ENCODE measurements at places on chromosomes 3 and 15.

DNA sequence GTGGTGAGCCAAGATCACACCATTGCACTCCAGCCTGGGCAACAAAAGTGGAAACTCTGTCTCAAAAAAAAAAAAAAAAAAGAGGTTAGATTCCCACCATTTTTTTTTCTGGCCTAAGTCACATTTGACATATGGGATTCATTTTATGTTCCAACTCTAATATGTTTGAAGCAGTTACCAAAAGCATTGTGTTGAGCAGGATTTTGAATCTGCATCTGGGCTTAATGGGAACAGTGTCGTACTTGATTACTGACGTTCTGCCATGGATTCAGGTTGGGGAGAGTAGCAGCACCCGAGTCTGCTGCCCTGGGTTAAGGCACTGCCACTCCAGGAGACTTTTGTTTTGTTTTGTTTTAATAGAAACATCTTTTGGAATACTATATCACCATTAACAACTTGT is 348.7 kb upstream of the TBL1XR1 start:
- DNase-seq: no peak

DNA sequence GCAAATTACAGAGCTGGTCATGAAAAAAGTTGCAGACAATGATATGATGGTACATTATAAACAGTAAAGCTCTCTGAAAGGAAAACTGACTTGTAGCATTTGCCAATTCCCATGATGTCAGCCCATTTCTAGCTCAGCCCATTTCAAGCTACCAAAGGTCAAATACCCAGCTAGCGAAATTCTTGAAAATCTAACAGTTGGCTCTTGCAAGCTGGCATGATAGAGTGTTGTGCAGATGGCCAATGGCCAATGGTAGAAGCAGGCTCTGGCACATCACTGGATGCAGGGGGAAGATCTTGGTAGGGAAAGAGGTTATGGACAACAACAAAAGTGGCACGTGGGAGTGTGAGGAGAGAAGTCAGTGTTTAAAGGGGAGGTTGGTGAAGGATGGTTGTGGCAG is 36.7 kb downstream of the RASGRF1 start:
- DNase-seq: no peak

GRCh38 chr3:112875561-112875960 is 28.9 kb upstream of the CD200R1L start:
- DNase-seq: no peak

DNA sequence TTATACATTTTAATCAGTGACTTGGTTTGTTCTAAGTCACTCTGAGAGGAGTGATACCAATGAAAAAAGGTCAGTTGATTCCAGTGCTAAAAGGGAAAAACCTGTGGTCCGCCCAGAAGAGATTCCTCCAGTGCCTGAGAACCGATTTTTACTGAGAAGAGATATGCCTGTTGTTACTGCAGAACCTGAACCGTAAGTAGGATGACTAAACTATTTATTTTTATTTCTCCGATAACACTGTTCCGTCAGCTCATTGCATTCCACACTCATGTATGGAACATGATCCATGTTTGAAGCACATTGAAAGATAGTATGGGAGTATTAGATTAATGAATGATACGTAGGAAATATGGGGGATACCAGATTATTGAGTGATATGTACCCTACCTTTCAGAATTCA is 20.0 kb upstream of the ZBTB47 start:
- DNase-seq: no peak

DNA sequence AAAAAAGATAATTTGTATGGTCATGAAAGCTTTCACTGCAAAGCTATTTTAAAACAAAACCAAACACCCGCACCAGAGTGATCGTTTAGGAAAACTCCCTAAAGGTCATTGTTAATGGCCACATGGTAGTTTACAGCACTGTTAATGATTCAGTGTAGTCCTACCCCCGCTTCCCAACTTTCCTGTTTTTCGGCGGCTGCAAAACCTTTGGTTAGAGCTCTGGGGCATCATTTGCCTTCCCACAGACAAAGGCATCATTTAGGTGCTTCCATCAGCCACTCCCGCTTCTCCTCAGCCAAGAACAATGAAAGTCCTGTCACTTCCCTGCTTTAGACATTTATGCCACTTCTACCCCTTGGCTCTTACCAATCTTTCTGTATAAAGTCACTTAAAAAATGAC is 10.6 kb downstream of the MELTF start:
- no peak for DNase-seq

- peak; percentile 55 for DNase-seq
Observed at GRCh38 chr15:92097474-92098178, 244.1 kb downstream of the SLCO3A1 start.

DNA sequence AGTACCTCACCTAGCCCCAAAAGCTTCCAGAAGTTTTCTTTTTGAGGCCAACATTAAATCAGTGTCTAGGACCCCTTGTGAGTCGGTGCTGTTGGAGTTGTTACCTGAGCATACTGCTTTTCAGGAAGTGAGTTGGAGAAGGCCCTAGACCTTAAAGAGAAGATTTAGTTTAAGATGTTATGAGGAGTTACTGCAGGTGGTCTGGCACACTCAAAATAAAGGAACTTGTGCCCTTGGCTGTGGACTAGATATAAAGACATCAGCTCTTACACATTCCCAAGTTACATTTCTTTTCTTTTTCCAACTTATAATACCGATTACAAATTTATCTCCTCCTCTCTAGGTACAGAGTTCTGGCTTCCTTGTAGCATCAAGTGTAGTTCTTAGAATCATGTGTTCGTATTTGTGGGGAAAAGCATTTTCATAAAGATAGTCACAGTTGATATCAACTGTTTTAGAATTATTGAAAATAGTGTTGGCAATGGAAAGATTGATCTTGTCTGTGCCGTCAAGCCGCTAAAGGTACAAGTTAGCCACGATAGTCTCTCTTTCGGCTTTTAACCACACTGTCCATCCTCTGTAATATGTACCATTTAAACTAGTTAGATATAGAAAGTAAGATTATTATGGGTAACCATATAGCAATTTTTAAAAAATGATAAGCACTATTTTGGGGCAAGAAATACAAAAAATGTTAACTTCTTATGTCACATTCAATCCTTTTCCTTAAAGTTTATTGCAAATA is 8.6 kb downstream of the ZIC1 start:
- peak; percentile 5 for DNase-seq

DNA sequence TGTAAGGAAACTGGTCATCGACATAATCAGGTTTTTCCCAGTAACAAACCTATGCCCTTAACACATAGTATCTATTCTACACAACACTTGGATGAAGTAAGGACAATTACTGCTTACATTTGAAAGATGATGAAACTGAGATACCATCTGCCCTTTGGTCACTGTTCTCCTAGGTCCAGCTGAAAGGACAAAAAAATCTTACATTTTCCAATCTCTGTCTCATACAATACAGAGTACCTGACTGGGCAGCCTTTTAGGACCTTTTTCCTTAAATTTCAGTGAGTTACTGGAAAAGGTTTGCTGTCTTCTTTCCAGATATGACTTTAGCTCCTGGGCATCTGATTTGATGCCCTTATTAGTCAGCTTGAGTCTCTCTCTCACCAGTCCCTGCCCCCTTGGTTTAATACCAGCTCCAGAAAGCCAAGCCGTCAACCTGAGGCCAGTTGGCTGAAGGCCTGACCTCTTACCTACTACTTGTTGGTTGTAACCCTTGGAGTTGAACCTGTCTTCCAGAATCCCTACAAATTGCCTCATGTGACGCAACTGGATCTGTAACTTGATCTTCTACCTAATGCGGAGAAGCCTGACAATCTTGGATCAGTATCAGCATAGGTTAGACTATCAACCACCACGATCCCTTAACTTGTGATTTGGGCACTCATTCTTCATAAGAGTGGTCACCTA is 355.3 kb upstream of the ZNF385D start:
- DNase-seq: no peak

- DNase-seq: no peak
Observed at GRCh38 chr3:190505381-190506003, 8.4 kb upstream of the IL1RAP start.

GRCh38 chr3:17645074-17645698 is 97.2 kb downstream of the TBC1D5 start:
- peak; percentile 77 for DNase-seq

DNA sequence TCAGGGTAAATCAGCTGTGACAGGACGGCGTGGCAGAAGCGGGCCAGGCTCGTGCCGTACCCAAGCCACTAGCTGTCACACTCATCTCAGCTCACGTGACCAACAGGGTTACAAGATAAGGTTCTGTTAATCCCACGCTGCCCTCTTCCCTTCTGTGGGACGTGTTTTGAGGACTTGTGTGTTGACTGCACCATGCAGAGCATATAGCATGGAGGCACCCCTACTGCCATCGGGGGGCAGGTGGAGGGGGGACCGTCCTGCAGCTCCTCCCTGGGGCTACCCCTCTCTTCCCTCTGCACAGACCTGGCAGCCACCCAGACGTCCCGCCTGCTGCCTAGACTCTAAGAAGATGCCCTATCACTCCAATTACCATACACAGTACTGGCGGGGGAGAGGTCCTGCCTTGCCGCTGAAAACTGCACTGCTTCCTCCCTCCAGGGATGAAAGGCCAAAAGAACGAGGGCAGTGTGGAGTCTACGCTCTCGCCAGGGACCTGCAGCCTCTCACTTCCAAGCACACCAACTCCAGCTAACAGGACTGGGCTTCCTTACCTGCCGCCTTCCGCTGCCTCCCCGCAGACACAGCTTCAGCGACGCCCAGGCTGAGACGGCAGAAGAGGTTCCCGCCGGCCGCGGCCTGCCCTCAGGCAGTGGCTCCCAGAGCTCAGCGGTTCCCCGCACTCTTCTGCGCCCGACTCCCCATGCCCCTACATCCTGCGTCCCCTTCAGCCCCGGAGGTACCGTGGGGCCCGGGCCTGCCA is at the start of gene TNK2:
TSS of gene TNK2 (minus strand) at position 618 of the 760 bp plus-strand sequence. CDS start 19,963 bp downstream, outside the sequence.
- peak; percentile 66 for DNase-seq

DNA sequence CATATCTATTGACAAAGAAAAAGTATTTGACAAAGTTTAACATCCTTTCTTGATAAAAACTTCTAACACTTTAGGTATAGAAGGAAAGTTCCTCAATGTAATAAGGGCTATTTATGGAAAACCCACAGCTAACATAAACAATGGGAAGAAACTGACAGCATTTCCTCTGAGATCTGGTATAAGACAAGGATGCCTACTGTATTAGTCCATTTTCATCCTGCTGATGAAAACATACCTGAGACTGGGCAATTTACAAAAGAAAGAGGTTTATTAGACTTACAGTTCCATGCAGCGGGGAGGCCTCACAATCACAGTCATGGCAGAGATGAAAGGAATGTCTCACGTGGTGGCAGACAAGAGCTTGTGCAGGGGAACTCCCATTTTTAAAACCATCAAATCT is 17.8 kb upstream of the CLDN1 start:
- no peak for DNase-seq

GRCh38 chr15:33424025-33424424 is 113.3 kb downstream of the RYR3 start:
- DNase-seq: no peak

DNA sequence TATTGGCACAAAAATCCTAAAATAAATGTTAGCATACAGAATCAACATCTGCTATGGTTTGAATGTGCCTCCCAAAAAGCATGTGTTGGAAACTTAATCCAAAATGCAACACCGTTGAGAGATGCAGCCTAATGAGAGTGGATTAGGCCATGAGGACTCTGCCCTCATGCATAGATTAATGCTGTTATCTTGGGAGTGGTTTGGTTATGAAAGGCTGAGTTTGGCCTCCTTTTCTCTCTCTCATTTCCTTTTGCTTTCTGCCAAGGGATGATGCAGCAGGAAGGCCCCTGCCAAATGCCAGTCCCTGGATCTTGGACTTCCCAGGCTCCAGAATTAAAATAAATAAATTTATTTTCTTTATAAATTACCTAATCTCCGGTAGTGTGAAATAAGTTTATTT is 49.4 kb downstream of the SYNM start:
- no peak for DNase-seq

- no peak for DNase-seq
Observed at GRCh38 chr15:47929138-47929803, 191.5 kb upstream of the SLC24A5 start.

DNA sequence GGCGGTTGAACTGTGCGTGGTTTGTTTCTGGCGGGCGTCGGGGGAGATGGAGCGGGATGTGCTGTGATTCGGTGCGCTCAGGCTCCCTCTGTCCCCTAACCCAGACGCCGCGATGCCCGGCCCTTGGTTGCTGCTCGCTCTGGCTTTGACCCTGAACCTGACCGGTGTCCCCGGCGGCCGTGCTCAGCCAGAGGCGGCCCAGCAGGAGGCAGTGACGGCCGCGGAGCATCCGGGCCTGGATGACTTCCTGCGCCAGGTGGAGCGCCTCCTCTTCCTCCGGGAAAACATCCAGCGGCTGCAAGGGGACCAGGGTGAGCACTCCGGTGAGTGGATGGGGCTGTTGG is 1.2 kb downstream of the TRH start:
- no peak for DNase-seq

- no peak for DNase-seq
Observed at GRCh38 chr3:81743096-81744025, 18.1 kb downstream of the GBE1 start.

DNA sequence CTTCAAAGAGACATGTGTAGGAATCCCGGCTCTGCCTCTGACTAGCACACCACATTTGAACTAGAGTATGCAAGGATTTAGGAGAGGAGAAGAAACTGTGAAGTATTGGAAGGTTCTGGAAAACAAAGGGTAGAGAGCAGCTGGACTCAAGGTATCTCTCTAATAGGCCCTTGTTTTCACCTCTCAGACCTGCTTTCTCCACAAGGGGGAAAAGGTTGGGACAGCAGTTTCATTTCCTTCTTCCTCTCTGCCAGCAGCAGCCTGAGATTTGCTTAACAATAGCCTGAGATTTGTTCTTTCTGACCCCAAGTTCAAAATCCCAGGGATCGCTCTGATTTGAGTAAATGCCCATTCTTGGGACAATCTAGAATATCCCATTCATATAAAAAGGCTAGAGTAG is 430.6 kb upstream of the MCTP2 start:
- DNase-seq: no peak

GRCh38 chr15:60582370-60583036 is 103.6 kb upstream of the ICE2 start:
- DNase-seq: no peak

GRCh38 chr15:52100807-52101442 is 11.7 kb downstream of the BCL2L10 start:
- DNase-seq: peak; percentile 11

GRCh38 chr3:53478166-53478830 is 16.1 kb upstream of the CACNA1D start:
- DNase-seq: peak; percentile 20

- no peak for DNase-seq
Observed at GRCh38 chr3:880371-880770, 212.5 kb upstream of the CNTN6 start.

DNA sequence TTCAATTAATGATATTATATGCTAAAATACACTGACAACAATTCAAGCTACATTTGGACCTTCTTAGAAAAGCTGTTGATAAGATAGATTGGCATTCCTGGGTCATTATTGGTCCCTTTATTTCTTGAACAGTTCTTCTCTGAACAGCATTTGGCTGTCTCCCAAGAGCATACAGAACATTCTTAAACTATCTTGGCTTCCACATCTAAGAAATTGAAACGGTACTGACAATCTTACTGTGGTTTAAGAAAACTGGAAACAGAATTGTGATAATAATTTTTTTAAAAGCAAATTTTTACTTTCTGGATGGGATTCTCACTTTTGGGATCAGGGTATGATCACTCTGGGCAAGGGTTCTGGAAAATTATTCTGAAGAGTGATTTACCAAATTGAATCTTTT is 161.7 kb upstream of the ZNF385D start:
- no peak for DNase-seq

GRCh38 chr3:25153561-25153960 is 274.5 kb upstream of the RARB start:
- DNase-seq: no peak
